Activated naive CD4-positive, alpha-beta T cell treated with anti-CD3 and anti-CD28 coated beads, Interleukin-2, amount 50 U/mL, for 72 hours (primary cell): ENCODE measurements at places on chromosomes 11 and 22. TPM values are rescaled to one million over a fixed set of nuclear protein-coding genes. Genes with fewer than 3 reads are reported as not detected.

Gene GAL
- 0.59 TPM for total RNA-seq

Gene KLHDC7B
- total RNA-seq = 2.6 TPM

Gene OR8G5
- total RNA-seq = not detected

Gene IGSF22
- 0.36 TPM for total RNA-seq

Gene DEPDC7
- total RNA-seq = 0.47 TPM

Gene RASD2
- total RNA-seq = 0.46 TPM

Gene PDHX
- total RNA-seq = 32.7 TPM

Gene NECTIN1
- 2.2 TPM for total RNA-seq
